ENCODE measurements at places on chromosomes 3 and 15.

GRCh38 chr3:187497052-187497451, 128.9 kb downstream of the RTP4 start:
- no peak for DNase-seq

- no peak for DNase-seq
Observed at GRCh38 chr3:134824791-134825190, 29.7 kb downstream of the EPHB1 start.

DNA sequence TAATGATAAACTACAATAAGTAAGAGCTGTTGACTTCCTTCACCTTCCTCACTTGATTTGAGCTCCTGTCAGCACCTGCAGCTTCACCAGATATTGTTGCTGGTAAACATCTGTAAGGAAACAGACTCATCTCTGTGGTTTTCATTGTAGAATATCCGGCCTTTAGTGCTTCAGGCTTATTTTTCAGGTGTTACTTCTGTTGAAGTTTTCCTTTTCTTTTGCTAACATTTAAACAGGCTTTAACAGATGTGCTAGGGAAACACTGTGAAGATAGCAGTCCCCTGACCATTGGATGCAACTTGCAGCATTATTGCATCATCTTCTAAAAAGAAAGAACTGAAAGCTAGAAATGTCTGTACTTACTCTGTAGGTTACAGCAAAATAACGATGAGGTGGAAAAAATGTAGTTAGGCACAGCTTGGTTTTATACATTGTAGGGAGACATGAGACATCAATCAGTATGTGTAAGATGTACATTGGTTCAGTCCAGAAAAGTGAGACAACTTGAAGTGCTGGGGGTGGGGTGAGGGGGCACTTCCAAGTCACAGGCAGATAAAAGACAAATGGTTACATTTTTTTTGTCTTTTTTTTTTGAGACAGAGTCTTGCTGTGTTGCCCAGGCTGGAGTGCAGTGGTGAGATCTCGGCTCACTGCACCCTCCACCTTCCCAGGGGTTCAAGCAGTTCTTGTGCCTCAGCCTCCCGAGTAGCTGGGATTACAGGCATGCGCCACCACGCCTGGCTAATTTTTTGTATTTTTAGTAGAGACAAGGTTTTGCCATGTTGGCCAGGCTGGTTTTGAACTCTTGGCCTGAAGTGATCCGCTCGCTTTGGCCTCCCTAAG, 10.2 kb downstream of the EDEM1 start:
- DNase-seq, result peak; percentile 72

DNA sequence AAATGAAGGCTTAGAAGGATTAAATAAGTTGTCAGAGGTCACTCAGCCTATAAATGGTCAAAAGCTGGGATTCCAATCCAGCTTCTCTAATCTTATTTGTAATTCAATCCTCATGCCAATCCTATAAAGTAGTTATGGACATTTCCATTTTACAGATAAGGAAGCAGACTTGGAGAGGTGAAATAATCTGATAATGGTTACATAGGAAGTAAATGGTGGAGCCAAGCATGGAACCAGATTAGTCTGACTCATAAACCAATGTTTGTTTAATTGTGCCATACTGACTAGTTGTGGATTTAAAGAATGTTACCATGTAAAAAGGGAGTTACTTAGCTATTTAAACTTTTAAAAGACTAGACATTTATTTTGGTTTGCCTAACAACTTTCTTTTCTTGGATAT, 59.7 kb downstream of the KCNAB1 start:
- DNase-seq, result no peak

- no peak for DNase-seq
Observed at GRCh38 chr3:11932636-11933035, 71.6 kb upstream of the SYN2 start.
